Sigmoid colon (tissue), 7 donors: ENCODE measurements at places on chromosomes 7 and 10. TPM values are rescaled to one million over a fixed set of nuclear protein-coding genes. Genes with fewer than 3 reads are reported as not detected.

The LRRC18 gene
- not detected for polyA plus RNA-seq

The DNAJC12 gene
- 10.5 TPM for polyA plus RNA-seq

The PAX2 gene
- not detected for polyA plus RNA-seq

The ABCB1 gene
- 13.4 TPM for polyA plus RNA-seq

The HMX2 gene
- not detected for polyA plus RNA-seq

The EBLN1 gene
- not detected for polyA plus RNA-seq
